ENCODE measurements at places on chromosomes 4 and X.

DNA sequence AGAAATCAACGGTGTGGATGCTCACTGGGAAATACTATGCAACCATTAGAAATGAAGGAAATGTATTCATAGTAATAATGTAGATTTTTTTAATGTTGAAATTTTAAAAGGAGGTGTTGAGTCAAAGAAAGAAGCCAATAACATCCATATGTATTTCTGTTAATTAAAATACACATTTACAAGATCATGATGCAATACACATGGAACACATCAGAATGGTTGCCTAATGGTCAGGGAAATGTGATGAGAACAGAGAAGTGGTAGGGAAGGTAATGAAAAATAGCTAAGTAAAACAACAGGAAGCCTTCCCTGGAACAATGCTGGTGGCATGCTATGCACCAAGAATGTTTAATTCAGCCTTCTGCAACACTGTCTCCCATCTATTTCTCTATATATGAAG lies 18.2 kb downstream of the AREG start:
- no peak for DNase-seq

DNA sequence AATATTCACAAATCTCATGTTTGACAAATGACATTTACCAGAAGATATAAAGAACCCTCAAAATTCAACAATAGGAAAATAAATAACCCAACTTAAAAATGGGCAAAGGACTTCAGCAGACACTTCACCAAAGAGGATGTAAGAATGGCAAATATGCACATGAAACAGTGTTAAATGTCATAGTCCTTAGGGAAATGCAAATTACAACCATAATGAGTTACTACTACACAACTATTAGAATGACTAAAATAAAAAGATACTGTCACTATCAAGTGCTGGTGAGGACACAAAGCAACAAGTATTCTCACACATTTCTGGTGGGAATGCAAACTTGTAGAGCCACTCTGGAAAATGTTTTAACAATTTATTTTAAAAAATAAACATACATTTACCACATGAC lies 40.8 kb upstream of the NR0B1 start:
- no peak for DNase-seq

DNA sequence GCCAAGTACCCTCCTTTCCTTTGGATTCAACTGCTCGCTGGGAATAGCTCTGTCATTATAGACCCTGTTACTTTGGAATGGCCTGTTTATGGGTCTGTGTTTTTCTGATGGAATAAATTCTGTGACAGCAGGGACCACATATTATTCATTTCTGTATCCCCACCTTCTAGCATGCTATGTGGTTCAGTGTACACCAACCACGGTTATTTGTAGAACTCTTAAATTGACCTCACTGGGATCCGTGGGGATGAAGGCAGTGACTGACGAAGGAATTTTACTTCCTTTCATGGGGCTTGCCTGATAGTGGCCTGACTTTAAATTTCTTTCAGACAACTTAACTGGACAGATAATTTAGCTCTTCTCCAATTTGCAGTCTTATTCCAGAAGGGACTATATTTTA lies 343.2 kb downstream of the SPRY1 start:
- DNase-seq = no peak

DNA sequence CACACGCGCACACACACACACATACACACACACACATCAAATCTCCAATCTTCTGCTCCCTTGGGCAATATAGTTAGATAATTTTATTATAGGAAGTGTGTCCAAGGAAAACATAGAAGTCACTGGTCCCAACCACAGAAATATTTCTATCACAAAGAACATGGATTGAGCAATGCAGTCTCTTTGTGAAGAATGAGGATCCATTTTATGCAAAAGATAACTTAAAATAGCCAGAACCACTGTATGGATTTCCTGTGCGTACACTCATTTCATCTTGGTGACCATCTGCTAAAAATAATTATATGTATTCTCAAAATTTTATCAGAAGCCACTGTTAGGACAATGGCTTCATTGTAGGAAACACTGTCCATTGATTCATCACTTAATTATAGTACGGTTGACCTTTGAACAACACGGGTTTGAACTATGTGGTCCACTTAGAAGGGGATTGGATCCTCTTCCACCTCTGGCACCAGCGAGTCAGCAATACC lies 169.6 kb upstream of the MXRA5 start:
- DNase-seq = no peak

DNA sequence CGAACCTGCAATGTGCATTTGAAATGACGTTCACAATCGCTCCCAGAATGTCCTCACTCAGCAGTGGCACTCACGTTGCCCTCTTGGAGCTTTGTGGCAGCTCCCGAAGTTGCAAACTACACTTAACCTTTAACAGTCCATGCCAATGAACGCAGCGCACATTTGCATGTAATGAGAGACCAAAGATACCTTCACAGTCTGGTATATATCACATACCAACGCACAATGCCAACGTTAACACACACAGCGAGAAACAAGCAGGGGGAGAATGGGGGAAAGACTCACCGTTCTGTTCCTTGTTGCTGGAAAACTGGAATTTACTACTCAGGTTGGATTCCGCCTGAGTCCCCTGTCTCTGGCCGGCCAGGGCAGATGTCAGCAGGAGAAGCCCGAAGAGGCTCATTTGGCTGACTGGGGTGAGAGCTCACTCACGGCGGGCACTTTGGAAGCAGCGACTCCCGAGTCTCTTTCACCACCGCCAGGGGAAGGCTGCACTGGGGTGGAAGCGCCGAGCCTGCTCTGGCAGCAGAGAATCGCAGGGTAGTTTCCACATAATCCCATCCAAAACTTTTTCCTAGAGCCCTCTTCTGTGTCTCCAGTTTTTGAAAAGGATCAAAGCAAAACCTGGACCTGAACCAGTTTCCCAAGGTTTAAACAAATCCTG lies 966 bp downstream of the PDGFC start:
- DNase-seq = no peak

DNA sequence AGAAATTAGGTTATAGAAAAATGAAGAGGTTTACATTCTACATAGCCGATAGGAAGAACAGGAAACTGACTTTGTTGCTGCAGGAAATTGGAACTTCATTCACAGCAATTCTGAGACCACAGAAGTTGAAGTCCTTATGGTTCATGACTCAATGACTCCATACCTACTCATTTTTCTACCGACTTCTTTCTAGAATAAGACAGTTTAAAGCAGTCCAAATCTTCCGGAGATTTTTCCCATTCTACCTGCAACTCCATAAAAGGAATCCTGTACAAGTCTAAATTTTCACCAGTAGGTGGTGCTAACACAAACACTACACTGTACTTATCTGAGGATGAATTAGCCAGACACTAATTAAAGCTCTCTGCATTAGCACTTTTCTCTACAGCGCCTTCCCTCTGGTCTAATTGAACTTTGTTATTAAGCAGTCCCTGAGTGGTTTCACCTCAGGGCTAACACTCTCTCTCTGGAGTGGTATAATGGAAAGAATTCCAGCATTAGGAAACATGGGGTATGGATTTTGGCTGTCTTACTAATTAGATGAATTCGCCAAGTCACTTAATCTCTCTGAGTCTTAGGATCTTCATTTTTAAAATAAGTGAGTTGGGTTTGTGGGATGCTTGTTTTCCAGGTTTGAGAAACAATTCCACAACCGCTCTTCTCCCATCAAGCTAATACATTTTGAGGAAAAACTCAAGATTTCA lies 167.9 kb downstream of the SMIM20 start:
- DNase-seq = peak; percentile 36

- no peak for DNase-seq
These were observed 53.2 kb downstream of the ADRA2C start for GRCh38 chr4:3819210-3819919.

DNA sequence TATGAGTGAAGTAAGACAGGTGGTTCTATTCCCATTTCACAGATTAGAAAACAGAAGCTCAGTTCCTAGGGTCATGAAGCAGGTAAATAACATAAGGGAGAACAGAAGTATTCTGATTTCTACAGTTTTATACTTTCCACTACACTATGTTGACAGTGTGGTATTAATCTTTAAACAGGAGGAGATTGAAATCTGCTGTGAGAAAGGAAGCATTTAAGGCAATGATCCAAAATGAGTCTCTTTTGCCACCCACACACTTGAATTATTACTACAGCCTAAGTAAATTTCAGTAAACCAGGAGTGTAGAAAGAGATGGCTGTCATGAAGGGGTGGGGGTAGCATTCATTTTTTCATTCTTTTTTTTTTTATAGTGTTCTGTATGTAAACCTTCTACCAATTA lies 893.0 kb downstream of the C4orf33 start:
- no peak for DNase-seq

DNA sequence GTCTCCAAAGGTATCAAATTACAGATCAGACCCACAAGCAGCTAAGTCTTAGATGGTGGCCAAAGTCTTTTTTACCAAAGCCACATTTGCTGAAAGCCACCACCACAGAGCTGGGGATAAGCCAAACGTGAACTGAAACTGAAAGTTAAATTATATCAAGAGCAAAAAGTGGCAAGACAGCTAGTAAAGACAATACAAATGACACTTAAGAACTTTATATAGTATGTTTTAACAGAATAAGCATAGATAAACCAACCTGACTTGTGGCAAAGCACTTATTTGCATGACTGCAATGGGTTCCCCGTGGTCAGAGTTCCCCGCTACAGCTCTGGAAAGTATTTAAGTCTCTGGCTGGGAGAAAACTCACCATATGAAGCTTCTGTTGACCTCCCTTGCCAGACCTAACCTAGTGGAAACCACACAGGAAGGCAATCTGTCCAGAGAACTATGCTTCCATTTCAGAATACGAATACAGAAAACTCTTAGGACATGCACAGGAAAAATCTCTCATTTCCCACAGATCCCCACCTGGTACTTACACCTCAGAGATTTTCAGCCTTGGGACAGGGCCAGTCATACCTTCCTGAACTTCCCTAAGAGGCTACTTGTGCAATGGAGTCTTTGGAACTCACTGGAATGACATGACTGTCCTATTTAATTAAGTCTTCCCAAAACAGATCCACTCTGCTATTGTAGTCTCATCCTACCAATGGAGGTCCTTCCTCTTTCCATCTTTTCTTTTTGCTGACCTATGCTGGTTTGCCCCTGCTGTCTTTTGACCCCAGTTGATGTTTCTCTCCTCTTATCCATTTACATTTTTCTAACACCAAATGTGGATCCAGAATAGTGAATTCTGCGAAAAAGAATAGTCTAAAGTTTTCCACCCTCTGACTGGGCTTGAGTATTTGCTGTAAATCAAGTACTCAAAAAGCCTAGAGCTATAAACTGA lies 225.1 kb downstream of the NR3C2 start:
- DNase-seq = no peak

DNA sequence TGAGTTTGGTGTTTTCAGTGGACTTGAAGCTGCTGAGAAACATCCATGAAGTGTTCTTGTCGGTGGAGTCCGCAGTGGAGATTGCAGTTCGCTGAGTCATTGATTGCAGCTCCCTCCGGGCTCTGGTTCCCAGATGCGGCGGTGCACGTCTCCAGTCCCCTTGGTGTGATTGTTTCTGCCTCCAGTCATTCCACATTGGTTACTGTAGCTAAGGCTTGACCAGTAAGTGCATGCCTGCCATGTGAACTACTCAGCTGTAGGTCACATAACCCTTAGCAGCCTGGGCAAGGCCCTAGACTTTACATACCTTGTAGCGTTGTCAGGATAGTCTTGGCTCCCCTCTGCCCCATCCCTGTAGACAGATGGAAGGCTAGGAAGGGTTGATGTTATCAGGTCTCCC lies 53.8 kb upstream of the CLCN4 start:
- no peak for DNase-seq

DNA sequence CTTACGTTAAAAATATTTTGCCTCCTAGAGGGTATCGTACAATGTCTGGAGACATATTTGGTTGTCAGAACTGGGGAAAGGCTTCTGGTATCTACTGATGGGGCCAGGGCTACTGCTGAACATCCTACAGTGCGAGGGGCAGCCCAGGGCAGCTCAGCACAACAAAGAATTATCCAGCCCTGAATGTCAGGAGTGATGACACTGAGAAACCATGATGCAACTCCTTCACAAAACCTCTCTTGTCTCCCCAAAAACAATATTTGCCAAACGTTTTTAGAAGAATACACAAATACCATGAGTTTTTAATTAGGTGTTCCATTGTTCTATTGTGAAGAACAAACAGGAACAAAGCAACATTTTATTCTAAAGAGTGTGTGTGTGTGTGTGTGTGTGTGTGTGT lies 43.4 kb upstream of the CLNK start:
- no peak for DNase-seq

DNA sequence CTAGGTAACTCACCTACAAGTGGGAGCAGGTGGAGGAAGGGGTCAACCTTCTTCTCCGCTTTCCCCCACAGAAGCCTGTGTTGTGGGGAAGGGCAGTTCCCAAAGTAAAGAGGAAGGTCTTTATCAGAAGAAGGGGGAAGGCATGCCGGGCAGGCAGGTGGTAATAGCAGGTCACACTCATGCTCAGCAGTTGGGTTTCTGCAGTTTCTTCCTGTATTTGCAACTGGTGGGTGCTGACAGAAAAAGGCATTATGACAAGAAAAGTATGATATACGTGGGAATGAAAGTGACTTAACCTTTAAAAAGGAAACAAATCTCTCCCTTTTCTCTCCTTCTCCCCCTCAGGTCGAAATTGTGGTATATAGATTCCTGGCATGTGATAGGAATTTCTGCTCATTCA lies 3.7 kb downstream of the MTMR1 start:
- DNase-seq = no peak

- DNase-seq = no peak
These were observed 60.5 kb upstream of the ADAMTS3 start for GRCh38 chr4:72629540-72629939.

- DNase-seq = no peak
These were observed 26.8 kb downstream of the ENOX2 start for GRCh38 chrX:130876226-130876625.

DNA sequence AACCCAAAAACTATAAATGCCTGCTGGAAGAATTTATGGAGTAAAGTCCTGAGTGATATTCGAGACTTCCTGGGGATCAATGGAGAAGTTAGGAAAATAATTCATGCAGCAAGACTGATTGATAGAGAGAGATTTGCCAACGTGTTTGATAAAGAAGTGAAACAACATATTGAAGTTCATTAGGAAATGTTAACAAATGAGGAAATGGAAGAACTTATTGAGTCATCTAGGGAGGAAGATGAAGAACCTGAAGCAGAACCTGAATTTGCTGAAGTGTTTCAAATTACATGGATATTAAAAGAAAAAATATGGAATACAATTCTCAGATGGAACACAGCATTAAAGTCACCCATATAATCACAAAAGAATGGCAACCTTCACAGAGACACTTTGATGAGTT lies 39.0 kb downstream of the DDX60 start:
- no peak for DNase-seq

DNA sequence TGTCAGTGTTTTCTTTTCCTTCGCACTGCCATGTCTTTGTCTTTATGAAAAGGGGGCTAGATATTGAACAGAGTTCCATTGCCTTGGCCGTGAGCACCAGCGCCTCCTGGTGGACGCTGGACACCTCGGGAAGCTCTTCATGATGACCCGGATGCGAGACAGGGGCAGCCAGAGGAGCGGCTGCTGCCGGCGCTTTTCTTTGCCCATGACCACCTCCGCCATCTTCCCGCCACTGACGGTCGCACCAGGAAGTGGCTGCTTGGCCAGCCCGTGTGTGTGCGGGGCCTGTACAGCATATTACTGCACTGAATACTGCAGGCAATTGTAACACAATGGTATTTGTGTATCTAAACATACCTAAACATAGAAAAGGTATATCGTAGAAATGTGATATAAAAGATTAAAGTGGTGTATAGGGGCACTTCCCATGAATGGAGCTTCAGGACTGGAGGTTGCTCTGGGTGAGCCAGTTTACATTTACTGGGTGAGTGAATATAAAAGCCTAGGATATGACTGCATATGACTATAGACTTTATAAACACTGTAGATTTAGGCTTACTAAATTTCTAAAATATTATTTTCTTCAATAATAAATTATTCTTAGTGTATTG lies 15.8 kb upstream of the GRIA2 start:
- no peak for DNase-seq

GRCh38 chrX:111372086-111372485 lies 39.9 kb downstream of the DCX start:
- no peak for DNase-seq
